ENCODE measurements at places on chromosomes 5 and 9.

DNA sequence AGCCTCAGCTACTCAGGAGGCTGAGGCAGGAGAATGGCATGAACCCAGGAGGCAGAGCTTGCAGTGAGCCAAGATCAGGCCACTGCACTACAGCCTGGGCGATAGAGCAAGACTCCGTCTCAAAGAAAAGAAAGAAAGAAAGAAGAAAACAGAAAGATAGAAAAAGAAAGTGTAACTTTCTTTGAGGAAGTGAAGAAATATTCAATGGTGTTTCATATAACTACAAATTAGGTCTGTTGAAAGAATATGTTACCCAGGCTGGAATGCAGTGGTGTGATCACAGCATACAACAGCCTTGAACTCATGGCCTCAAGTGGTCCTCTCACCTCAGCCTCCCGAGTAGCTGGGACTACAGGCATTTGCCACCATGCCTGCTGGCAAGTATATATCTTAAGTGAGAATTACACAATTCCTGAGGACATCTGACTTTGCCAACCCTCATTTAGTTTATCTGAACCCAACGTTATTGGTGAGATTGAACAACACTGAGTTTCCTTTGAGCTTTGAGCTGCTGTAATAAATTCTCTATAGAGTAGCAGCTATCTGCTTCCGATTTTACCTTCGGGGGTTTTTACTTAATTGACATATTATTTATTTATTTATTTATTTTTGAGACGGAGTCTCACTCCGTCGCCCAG is 2.0 kb upstream of the FAF2 start:
- DNase-seq, result no peak

DNA sequence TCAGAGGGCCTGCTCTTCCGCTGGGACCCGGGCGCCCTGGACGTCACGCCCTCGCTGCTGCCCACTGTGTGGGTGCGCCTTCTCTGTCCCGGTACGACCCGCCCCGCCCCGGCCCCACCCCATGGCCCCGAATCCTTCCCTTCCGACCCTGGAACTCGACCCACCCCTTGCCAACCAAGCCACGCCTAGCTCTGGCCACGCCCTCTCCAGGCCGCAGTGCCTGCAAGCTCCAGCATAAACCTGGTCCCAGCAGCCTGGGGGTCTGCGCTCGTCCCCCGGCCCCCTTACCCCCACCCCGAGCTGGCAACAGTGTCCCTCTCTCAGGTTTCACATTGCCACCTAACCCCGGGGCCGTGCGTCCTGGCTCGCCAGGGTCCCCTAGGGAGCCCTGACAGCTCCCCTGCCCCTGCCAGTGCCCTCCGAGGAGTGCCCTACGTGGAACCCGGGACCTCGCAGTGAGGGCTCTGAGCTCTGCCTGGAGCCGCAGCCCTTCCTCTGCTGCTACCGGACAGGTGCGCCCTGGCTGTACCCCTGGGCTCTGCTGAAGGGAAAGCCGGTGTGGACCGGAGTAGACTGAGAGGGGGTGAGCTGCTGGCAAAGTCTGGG is 3.4 kb downstream of the ADGRD2 start:
- DNase-seq, result no peak

- peak; percentile 43 for DNase-seq
Measured at GRCh38 chr5:149141224-149141956, at the start of gene ABLIM3. Gene ABLIM3 (plus strand): TSS chr5:149141493. CDS start chr5:149142096, 603 bp downstream.

- DNase-seq, result peak; percentile 52
Measured at GRCh38 chr9:120336021-120336752, 243.8 kb downstream of the CDK5RAP2 start.

GRCh38 chr9:136538599-136539426 is 7.0 kb downstream of the NOTCH1 start:
- DNase-seq, result no peak

DNA sequence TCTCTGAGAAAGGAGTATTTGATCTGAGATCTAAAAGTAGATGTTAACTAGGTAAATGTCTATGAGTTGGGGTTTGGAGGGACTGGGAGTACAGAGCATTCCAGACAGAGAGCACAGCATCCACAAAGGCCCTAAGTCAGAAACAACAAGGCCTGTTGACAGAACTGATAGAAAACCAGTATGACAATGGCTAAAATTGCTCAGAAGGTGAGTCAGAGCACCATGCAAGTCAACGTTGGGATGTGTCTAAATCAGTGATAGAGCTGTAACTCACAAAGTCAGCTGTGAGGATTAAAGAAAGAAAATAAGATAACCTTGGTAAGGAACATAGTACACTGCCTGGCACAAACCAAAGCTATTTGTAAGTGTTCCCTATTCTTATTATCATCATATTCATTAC is 124.0 kb downstream of the CETN3 start:
- peak; percentile 18 for DNase-seq

DNA sequence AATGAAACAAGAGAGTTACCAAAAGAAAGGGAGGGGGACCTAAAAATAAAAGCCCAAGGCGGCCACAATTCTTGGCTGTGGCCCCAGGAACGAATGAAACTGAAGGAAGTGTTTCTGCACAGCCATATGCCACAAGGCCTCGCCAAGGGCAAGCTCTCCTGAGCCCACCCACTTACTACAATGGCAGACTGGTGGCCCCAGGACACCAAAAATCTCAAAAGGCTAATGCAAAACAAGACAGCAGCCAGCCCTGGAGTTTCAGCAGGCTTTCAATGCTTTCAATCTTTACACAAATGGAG is 4.0 kb downstream of the CAMSAP1 start:
- DNase-seq, result no peak

- DNase-seq, result no peak
Measured at GRCh38 chr9:93267681-93268505, 84.0 kb downstream of the WNK2 start.

GRCh38 chr5:9058161-9058560 is 487.7 kb downstream of the SEMA5A start:
- no peak for DNase-seq

GRCh38 chr5:67887748-67888161 is 327.8 kb upstream of the PIK3R1 start:
- no peak for DNase-seq

DNA sequence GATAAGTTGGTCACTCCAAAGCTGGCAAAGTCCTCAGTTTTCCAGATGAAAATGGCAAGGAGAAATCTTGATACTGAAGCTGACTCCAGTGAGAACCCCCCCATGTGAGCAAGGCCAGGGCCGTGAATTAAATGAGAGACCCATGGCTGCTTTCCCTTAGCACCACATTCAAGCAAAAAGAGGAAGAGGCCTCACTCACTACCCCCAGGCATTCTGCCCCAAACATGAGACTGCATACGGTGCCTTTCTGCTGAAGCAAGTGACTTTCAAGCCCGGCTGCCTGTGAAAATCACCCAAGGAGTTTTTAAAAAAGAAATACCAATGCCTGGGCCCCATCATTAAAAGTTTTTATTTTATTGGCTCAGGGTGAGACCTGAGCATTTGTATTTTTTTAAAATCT is 66.9 kb downstream of the TMEM252 start:
- no peak for DNase-seq

- no peak for DNase-seq
Measured at GRCh38 chr9:115088860-115089259, 29.1 kb downstream of the TNC start.

- DNase-seq, result no peak
Measured at GRCh38 chr9:91008568-91008967, 206.9 kb downstream of the SYK start.

DNA sequence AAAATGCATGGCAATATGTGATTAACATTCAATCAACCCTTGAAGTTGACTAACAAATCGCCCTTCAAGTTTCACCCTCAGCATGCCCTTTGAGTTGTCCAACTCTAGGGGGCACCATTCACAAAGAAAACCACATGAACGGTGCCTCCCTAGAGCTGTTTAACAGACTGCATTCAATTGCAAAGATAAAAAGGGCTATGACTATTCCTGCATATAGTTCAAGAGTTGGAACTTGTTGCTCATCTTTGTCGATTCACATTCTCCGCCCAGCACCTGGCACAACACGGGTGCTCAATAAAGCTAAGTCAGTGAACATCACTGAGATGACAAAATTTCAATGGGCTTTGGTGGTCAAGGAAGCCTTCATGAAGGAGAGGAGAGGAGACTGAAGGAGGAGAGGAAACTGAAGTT is 69.6 kb upstream of the SLC30A5 start:
- peak; percentile 61 for DNase-seq

GRCh38 chr5:71904852-71905251 is 185.8 kb downstream of the CARTPT start:
- no peak for DNase-seq
